ENCODE measurements at places on chromosomes 12 and 14. TPM values are rescaled to one million over a fixed set of nuclear protein-coding genes. Genes with fewer than 3 reads are reported as not detected.

- no peak overlapping the region for H3K27ac ChIP-seq
- H3K27me3 ChIP-seq = no peaks in the 10 kb centered on the region
- H3K4me3 ChIP-seq = no peak overlapping the region
- H3K36me3 ChIP-seq = no peaks in the 10 kb centered on the region
These were observed 57.6 kb downstream of the LMNTD1 start for GRCh38 chr12:25495331-25496097.

DNA sequence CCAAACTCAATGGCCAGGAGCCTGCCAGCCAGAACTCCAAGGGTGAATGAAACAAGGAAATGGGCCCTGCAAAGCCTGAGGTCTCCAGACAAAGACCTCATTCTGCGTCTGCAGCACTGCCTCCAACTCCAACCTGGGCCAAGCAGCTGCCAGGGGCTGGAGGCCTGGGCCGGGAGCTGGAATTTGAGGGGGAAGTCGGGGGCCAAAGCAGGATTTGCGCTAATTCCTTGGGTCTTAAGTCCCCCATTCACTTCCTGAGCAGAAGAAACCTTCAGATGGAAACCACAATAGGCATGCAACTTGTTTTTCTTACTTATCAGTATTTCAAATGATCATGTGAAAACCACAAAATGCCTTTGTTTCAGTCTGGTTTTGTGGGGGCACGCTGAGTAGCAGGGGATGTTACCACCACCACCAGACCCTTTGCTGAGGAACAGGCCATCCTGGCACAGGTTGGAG lies 23.0 kb upstream of the TC2N start:
- no peaks in the 10 kb centered on the region for H3K27me3 ChIP-seq
- no peaks in the 10 kb centered on the region for H3K36me3 ChIP-seq
- DNase-seq = no peak

DNA sequence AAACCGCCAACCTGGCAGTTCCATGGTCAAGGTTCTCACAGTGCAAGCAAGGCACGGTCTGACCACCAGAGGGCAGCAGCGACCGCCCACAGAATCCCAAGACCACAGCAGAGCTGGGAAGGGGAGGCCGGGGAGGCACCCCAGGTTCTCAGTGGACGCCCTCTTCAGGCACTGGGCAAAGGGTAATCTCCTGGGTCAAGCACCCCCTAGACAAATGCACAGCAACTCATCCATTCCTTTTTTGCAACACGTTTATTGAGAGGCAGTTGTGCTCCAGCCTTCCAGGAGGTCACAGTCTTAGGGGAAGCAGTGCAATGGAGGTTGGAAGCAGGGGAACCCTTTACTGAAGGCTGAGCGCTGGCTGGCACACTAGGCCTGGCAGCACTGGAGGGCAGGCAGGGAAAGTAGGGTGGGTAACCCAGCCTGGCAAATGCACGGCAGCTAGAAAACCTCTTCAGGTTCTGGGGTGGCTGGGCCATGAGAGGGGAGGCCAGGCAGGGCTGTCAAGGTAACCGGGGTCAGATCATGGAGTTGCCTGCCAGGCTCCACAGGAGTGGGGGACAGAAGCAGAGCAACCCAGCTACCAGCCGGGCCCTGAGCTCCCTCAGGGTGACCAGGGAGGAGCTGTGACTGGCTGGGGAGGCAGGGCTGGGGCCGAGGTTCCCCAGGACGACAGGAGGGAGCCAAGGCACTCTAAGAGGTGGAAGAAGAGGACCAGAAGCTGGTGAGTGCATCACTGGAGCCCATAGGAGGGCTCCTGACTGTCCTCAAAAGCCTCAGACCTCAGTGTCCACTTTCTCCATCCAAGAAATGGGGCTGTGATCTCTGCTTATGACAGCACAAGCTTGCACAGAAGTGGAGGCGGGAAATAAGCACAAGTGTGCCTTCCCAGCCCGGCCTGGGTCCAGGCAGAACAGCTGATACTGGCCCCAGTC lies 1.8 kb upstream of the RHOF start:
- H3K36me3 ChIP-seq = peaks cover 24% of the 10 kb centered on the region
- DNase-seq = peak; percentile 87
- H3K27ac ChIP-seq = peak overlapping the region; percentile 78
- no peaks in the 10 kb centered on the region for H3K27me3 ChIP-seq
- peaks cover 59% of the 10 kb centered on the region for H3K4me1 ChIP-seq
- H3K4me3 ChIP-seq = peak overlapping the region; percentile 54

GRCh38 chr14:75381642-75382041 lies 46.2 kb upstream of the JDP2 start:
- no peaks in the 10 kb centered on the region for H3K36me3 ChIP-seq
- DNase-seq = no peak
- no peaks in the 10 kb centered on the region for H3K27me3 ChIP-seq
- H3K27ac ChIP-seq = no peak overlapping the region
- H3K4me3 ChIP-seq = no peak overlapping the region

DNA sequence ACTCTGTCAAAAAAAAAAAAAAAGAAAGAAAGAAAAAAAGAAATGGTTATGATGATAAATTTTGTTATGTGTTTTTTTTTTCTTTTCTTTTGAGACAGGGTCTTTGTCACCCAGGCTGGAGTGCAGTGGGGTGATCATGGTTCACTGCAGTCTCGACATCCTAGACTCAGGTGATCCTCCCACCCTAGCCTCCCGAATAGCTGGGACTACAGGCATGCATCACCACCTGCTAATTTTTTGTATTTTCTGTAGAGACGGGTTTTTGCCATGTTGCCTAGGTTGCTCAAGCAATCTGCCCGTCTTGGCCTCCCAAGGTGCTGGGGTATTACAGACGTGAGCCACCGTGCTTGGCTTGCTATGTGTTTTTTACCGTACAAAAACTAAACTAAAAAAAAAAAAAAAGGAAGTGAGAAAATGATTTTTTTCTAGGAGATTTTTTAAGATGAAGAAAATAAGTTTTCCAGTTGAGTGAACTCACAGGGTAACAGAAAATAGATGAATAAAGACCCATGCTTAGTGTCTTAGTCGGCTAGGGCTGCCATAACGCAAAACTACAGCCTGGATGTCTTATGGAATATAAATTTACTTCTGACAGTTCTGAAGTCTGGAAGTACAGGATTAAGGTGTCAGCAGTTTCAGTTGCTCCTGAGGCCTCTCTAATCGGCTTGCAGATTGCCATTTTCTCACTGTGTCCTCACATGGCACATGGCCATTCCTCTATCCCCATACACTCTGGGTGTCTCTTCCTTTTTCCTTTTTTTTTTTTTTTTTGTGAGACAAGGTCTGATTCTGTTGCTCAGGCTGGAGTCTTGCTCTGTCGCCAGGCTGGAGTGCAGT lies 13.2 kb upstream of the APOF start:
- H3K27me3 ChIP-seq = no peaks in the 10 kb centered on the region
- peak overlapping the region; percentile 24 for H3K27ac ChIP-seq
- no peaks in the 10 kb centered on the region for H3K4me1 ChIP-seq
- H3K4me3 ChIP-seq = no peak overlapping the region
- DNase-seq = no peak

DNA sequence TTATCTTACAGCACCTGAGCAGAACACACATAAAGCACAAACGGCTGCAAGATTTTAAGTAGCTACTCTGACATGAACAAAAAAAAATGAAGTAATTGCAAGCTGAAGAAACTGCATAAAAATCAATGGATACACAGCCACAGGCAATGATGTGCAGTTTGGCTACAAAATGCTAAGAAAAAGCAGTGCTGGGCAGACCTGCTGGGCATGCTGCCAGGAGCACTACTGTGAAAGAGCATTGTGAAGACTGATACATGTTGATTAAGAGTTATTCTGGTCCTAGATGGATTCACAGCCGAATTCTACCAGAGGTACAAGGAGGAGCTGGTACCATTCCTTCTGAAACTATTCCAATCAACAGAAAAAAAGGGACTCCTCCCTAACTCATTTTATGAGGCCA lies 20.1 kb upstream of the RTN1 start:
- H3K4me1 ChIP-seq = no peaks in the 10 kb centered on the region
- no peak overlapping the region for H3K27ac ChIP-seq
- no peak overlapping the region for H3K4me3 ChIP-seq
- H3K27me3 ChIP-seq = no peaks in the 10 kb centered on the region
- no peaks in the 10 kb centered on the region for H3K36me3 ChIP-seq
- DNase-seq = no peak

DNA sequence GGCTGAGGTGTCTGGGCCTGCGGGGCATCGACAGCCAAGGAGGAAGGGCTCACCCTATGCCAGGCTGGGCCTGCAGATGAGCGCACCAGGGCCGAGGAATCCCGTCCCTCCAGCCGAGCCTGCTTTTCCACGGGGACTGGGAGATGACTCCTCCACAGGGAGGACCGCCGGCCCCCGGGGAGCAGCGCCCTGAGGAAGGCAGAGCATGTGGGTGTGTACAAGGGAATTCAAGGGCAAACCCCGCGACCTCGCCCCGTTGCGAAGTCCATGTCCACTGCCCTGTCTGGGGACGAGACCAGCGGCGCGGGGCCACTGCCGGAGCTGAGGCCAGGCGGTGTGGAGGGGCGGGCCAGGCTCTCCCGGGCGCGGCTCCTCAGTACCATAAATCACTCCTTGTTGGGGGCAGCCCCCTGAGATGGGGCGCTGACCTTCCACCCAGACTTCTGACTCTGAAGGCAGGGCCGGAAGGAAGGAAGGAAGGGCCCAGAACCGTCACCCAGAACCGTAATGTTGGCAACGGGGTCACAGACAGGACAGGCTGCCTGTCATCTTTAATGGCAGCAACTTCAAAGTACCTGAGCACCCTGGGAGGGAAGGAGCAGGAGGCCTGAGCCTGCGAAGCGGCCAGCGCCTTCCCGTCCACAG lies 52.5 kb downstream of the RNF34 start:
- H3K27ac ChIP-seq = no peak overlapping the region
- no peak overlapping the region for H3K4me3 ChIP-seq
- no peak for DNase-seq
- peaks cover 8% of the 10 kb centered on the region for H3K4me1 ChIP-seq
- H3K36me3 ChIP-seq = no peaks in the 10 kb centered on the region
- H3K27me3 ChIP-seq = no peaks in the 10 kb centered on the region

- no peaks in the 10 kb centered on the region for H3K4me1 ChIP-seq
- no peak overlapping the region for H3K4me3 ChIP-seq
- no peak overlapping the region for H3K27ac ChIP-seq
These were observed 7.1 kb upstream of the CCDC60 start for GRCh38 chr12:119327471-119327870.

DNA sequence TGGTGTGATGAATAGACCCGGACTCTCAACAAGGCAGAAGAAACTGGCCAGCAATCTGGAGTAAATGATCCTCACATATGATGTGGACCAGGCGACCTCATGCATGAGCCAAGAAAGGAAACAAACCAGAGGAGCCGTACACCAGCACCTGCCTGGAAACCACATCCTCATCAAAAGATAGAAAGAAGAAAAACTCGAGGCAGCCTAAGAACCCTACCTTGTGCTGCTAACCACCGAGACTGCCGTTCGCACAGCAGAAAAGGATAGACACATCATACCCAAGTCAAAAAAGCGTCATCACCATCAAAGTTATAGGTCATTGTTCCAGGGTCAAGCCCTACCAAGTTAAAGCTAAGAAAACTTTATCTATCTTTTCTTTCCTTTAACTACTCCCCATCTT lies 66.7 kb downstream of the RESF1 start:
- H3K36me3 ChIP-seq = no peaks in the 10 kb centered on the region
- peaks cover 19% of the 10 kb centered on the region for H3K4me1 ChIP-seq
- no peaks in the 10 kb centered on the region for H3K27me3 ChIP-seq
- peak; percentile 56 for DNase-seq
- peak overlapping the region; percentile 4 for H3K4me3 ChIP-seq

DNA sequence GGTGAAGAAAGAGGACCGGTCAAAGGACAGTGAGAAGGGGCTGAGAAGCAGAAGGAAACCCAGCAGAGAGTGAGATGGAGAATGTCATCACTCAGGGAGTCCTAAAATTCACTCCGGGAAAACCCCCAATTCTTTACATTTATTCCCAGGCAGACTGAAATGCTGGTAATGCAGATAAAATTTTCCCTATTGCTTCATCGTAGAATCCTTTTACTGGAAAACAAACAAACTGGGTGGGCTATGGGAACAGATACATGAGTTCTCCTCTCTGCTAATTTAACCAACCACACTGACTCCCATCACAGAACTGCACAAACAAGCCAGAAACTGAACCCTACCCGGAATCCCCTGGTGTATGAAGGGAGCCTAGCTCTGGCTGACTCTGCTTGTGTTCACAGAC lies 20.9 kb downstream of the HEBP1 start:
- H3K4me3 ChIP-seq = no peak overlapping the region
- no peak overlapping the region for H3K27ac ChIP-seq
- no peaks in the 10 kb centered on the region for H3K27me3 ChIP-seq
- H3K36me3 ChIP-seq = peaks cover 4% of the 10 kb centered on the region

GRCh38 chr14:102870994-102871831 lies 51.2 kb upstream of the AMN start:
- H3K4me1 ChIP-seq = no peaks in the 10 kb centered on the region
- H3K4me3 ChIP-seq = no peak overlapping the region
- no peaks in the 10 kb centered on the region for H3K27me3 ChIP-seq
- no peak overlapping the region for H3K27ac ChIP-seq
- H3K36me3 ChIP-seq = peaks cover 31% of the 10 kb centered on the region

DNA sequence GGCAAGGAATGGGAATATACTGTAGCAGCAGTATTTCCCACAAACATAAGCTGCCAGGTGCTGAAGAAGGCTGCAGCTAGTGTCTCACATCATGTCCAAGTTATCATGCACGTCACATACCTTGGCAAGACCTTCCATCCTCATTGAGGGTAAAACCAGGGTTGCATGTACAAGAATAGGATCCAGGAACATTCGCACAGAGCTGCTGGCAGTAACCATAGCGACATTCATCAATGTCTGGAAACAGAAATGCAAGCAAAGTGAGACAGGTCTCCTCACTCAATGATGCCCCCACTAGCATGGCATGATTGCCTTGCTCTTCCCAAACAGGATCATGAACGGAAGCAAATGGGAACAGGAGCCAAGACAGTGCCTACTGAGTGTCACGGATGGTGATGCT lies 23.8 kb upstream of the TC2N start:
- H3K4me3 ChIP-seq = no peak overlapping the region
- no peaks in the 10 kb centered on the region for H3K36me3 ChIP-seq

INF2 gene
- 55.9 TPM for total RNA-seq

- no peak overlapping the region for H3K27ac ChIP-seq
- H3K4me3 ChIP-seq = no peak overlapping the region
- no peaks in the 10 kb centered on the region for H3K36me3 ChIP-seq
- no peaks in the 10 kb centered on the region for H3K27me3 ChIP-seq
- no peak for DNase-seq
These were observed 145.5 kb upstream of the CDKN3 start for GRCh38 chr14:54251356-54251755.

AQP5 gene
- not detected for total RNA-seq

FOXN4 gene
- total RNA-seq = not detected

ACOT6 gene
- total RNA-seq = not detected

DNA sequence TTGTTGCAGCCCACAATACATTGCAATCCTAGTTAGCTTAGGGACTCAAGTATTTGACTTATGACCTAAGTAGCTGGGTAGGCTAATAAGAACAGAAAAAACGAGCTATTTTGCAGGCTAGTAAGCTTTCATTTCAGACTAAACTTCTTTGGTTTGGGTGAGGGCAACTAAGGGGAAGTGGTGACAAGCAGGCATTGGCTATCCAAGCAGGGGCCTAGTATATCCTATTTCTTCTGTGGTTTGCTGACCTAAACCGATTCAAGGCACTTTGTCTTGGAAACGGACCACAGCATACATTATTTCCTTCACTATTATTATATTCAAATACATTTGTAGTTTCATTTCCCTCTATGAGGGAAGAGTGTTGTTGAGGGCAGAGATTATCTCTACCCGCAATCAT lies 21.6 kb upstream of the SLC5A8 start:
- no peaks in the 10 kb centered on the region for H3K4me1 ChIP-seq
- no peak overlapping the region for H3K27ac ChIP-seq
- H3K36me3 ChIP-seq = no peaks in the 10 kb centered on the region
- DNase-seq = no peak
- H3K27me3 ChIP-seq = no peaks in the 10 kb centered on the region
- H3K4me3 ChIP-seq = no peak overlapping the region

ADGRD1 gene
- total RNA-seq = 1.1 TPM

All from CD8-positive, alpha-beta memory T cell (primary cell).